ENCODE measurements at places on chromosomes 4 and X.

- DNase-seq: no peak
These were observed 2266.9 kb downstream of the PCDH7 start for GRCh38 chr4:32987111-32987510.

- DNase-seq: no peak
These were observed 251.6 kb downstream of the QDPR start for GRCh38 chr4:17260166-17260907.

- no peak for DNase-seq
These were observed 134.7 kb downstream of the KLF8 start for GRCh38 chrX:56366901-56367300.

DNA sequence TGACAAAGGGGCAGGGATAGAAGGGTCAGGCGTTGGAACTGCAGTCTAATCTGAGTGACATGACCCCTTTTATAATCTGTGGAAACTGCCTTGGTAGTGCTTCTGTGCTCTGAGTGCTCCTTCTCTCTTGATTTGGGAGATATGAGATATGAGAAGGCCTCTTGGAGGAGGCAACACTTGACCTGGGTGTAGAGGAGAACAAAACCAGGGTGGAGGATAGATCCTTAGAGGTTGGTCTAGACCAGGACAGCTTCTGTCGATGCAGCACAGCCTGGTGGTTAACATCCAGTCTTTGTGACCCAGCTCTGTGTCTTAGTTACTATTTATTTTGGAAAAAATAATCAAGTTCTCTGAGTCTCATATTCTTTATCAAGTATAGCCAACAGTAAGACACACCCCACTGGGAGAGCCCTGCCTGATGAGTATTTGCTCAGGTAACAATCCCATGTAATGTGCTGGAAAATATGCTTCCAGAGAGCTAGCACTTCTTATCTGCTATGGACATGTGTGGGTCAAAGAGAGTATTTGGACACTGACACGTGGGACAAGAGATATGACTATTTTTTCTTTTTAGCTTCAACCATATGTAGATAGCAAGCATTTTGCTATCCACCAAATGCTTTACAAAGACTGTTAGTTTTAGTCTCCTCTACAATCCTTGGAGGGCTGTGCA, 9.1 kb downstream of the USP51 start:
- no peak for DNase-seq

- DNase-seq: no peak
These were observed 113.6 kb downstream of the GLUD2 start for GRCh38 chrX:121160987-121161386.

All from non-pigmented ciliary epithelial cell (primary cell).